ENCODE measurements at places on chromosomes 16 and 17.

- DNase-seq: no peak
These were observed 77.8 kb downstream of the VMP1 start for GRCh38 chr17:59785091-59785799.

GRCh38 chr16:85284141-85284817 is 172.0 kb upstream of the CIBAR2 start:
- DNase-seq: no peak

GRCh38 chr17:37507111-37507510 is 17.4 kb downstream of the DUSP14 start:
- no peak for DNase-seq

DNA sequence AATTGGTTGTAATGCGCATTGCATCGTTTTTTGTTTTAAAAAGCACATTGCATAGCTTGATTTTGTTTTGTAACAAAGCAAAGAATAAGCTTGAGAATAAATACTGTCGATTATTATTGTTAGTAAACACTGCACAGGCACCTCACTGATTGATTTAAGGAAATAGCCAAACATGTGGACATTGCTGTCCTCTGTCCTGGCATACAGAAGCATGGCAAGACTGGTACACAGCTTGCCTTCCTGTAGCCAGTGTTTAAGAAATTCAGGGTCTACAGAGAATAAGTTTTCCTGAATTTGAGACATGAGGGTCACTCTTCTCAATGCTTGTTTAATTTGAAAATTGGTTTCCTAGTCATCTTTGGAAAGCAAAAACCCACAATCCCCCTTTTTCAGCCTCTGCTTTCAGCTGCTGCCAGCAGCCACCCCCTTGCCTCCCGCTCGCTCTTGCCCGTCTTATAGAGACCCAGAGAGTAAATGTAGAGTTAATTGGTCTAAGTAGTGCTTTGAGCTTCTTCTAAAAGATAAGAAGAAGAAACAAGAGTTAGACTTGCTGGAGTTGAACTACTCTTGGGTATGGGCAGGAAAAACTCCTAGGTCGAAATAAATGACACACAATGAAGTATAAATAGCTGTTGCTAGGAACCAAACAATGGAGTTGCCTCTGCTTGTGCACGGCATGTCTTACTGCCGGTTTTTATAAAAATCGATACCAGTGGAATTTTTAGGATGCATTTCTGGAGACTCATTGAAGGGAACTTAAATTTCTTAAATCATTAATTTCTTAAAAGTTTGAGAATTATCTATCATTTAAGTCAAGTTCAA is 116.6 kb downstream of the MRTFB start:
- no peak for DNase-seq

DNA sequence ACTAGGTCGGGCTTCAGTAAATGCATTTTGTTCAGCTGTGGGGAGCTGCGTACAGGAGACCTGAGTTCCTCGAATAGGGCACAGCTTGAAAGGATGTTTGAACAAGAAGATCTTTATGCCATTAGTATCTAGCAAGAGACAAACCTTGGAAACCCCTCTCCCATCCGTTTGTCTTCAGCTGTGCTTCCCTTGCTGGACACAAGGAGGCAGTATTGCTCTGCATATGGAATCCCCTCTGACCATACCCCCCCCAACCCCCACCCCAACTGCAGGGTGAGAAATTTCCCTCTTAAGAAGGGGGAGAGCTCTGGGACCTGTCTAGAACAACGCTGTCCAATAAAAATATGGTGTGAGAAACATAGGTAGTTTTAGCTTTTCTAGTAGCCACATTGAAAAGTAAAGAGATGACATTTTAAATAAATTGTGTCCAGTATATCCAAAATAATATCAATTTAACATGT is 1.6 kb downstream of the MRM1 start:
- no peak for DNase-seq

- no peak for DNase-seq
These were observed 171.2 kb upstream of the XYLT1 start for GRCh38 chr16:17641990-17642389.

DNA sequence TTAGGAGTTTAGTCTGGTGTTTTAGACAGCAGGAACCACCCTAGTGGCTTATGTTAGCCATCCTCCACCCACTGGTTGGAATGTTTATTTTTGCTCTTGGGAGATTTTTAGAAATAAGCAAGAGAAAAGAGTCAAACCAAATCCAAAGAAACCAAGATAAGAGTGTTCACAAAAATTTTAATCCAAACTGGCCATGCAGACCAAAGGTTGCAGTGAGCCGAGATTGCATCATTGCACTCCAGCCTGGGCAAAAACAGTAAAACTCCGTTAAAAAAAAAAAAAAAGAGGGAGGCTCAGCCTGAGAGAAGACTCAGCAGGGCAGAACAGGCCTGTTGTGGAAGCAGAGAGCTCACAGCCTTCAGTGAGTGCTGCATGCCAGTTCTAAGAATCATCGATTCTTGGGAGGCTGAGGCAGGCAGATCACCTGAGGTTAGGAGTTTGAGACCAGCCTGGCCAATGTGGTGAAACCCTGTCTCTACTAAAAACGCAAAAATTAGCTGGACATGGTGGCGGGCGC is 12.2 kb upstream of the C16orf54 start:
- DNase-seq: no peak

DNA sequence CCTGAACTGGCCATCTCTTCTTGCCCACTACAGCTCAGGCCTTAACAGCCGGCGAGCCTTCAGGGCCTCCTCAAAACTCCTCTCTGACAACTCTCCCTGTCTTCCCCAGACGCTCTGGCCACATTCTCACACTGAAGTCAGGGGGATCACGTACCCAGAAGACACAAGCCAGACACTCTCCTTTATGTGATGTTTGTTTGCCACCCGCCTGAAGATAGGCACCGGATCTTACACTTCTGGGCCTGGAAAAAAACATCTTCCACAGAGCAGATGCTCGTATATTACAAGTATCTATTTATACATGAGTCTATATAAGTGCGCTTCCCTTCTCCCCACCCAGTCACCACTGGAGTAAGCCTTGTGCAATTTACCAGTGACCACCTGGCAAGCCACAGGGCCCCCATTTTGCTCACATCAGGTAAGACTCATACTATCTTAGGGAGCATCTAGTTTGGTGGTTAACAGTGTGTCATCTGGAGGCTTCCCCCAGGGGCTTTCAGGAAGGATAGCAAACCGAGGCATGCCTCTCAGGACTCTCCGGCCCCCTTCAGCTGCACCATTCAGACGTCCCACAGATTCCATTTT is 349.4 kb downstream of the SOX9 start:
- no peak for DNase-seq

DNA sequence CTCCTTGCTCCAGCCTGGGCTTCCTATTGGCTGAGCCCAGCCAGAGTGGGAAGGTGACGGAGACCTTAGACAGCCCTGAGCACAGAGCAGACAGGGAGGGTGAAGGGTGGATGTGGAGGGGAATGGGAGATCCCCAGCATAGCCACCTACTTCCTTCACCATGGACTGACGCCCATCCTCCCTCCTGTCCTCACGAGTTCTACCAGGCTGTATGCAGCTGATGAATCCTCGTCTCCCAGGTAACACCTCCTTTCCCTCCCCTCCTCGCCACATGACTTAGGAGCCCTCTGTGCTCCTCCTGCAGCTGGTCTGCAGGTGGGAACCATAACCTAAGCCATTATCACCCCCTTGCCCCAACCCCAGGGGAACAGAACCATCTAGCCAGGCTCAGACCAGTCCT is 9.0 kb upstream of the CRHR1 start:
- DNase-seq: no peak

DNA sequence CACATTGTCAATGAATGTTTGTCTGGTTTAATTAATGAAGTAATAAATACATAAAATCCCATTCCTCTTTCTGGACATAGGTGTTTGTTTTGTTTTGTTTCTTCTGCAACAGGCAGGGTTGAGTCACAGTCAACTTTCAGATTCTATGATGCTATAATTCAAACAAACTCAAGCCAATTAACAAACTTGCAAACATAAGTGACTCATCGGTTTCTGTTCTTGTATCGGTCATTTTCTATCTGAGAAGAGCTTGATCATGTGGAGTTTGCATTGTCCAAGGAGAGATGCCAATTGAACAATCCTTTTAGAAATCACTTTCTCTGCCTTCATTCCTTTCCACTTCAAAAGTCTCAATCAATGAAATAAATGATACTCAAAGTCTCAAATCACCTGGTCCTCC is 294.2 kb upstream of the C16orf82 start:
- no peak for DNase-seq

DNA sequence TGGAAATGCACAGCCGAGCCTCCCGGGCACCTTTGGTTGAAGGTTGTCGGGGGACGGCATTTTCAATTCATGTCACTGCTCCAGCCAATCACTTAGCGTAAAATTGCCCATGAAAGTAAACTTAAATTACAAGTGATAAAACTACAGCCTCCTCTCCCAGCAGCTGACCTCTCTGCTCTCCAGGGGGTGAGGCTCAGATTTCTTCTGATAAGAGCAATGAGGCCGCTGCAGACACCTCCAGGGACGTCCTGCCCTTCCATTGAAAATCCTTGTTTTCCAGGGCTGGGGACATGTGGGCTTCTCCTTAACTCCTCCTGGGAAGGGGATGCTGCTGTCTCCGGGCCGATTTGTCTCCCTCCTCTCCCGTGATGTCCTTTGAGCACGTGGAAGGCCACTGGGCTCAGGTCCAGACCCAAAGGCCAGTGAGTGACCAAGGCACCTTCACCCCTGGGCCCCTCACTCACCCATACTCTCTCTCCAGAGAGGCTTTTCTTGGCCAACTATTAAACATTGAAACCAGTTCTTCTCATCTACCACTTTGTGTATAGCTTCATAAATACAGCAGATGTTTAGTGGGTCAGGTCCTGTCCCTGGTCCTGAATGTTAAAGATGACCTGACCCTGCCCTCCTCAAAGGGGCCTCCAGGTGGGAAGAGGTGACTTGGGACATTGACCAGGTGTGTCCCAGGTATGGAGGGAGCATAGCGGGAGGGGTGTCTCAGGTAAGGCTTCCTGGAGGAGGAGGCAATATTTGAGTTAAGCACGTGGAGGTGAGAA is 52.3 kb downstream of the MGAT5B start:
- DNase-seq: no peak

DNA sequence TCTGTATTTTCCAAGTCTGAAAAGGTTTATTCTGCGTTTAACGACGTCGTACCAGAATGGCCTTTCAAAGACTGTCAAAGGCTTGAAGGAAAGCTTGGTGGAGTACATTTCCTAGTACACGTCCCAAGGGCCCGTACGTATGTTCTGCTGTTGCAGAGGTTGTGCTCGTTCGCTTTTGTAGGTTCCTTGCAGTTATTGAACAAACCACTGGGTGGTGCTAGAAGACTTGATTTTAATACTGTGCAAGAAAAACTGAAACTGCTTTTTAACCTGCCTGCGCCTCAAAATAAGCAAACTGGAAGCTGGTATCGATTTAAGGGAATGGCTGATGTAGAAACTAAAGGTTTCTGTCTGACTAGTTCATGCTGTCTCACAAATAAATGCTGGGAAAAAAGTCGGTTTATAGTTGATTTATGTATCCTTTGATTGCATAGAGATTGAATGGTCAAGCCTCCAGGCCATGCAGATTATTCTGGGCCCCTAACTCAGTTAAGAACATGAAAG is 54.6 kb downstream of the USP10 start:
- no peak for DNase-seq

DNA sequence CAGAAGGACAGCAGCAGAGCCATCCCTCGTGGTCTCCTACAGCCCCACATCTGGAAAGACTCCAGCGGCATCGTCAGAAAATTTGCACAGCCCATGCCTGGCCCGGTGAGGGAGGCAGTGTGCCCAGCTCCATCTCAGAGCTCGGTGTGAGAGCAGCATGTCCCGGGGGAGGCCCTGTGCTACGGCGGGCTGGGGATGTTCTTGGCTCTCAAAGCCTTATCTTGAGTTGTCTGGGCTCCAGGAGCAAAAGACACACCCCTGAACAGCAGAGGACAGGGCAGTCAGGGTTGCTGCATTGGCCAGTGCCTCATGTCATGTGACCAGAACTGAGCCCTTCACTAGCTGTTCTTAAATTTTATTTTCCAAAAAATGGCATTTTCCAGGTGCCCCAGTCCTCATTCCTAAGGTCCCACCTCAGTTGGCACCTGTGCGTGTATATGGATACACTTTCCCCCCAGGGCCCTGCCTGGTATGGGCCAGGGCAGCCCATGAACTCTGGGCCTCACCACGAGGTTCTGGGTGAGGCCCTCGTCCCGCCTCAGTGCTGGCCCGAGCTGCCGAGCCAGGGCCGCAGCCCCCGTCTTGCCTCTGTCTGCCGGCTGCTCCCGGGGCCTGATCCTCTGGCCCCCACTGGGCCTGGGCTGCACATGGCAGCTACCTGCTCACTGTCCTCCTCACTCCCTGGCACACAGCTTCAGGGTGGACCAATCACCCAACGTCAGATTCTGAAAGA is 3.0 kb downstream of the NUDT16L1 start:
- DNase-seq: no peak

DNA sequence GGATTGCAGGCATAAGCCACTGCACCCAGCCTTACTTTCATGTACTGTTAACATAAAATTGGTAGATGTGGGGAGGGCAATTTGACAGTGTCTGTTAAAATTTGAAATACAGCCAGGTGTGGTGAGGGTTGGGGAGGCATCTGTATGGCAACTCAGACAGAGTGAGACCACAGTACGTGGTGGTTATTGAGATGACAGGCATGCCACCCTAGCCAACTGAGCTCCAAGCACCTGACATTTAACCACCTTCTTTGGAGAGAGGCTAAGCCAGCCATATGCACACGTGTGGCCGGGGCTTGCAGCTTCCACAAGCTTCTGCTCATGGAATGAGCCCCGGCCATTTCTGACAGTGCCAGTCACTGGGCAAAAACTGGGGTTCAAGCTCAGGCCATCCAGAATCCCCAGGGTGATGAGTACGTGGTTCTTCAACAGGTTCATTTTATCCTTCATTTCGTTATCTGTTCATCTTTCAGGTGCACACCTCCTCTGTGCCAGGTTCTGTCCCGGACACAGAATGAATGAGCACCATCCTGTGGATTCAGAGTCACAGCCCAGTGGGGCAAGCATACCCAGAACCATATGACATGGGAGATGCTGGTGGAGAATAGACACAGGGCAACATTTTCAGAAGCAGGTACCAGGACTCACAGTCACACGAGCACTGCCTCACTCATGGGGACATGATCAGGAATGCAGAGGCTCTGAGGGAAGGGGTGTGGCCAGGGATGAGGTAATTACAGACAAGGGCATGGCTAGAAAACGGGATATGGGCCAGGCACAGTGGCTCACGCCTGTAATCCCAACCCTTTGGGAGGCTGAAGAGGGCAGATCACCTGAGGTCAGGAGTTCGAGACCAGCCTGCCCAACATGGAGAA is 36.2 kb downstream of the C16orf82 start:
- no peak for DNase-seq

- DNase-seq: no peak
These were observed 39.6 kb downstream of the SLC39A11 start for GRCh38 chr17:73052923-73053322.

DNA sequence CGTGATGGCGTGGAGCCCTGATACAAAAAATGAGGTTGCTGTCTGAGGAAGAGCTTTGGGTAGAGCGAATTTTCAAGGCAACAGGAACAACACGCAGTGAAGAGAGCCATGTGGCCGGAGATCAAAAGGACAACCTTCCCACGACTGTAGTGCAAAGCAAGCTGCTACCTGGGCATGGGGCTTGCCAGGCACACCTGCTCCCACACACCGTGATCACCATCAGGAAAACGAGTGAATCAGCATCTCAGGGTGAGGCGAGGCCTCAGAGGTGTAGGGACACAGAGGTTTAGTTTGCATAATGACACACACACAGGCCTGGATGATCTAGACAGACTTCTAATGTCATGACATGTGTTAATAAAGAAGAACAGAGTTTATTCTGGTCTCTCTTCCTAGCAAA is 65.7 kb downstream of the PARN start:
- DNase-seq: no peak

- DNase-seq: no peak
These were observed 2.6 kb upstream of the ANKFN1 start for GRCh38 chr17:56150649-56151048.

GRCh38 chr16:68128577-68129305 is 43.6 kb downstream of the NFATC3 start:
- DNase-seq: no peak

GRCh38 chr17:39144416-39144840 is 7.0 kb downstream of the PLXDC1 start:
- DNase-seq: no peak

All from NCI-H1048 (cell line).